ENCODE measurements at places on chromosomes 7 and 10. TPM values are rescaled to one million over a fixed set of nuclear protein-coding genes. Genes with fewer than 3 reads are reported as not detected.

Gene C10orf53
- not detected for total RNA-seq

Gene OGA
- 58.9 TPM for total RNA-seq

Gene NUTM2D
- 2.1 TPM for total RNA-seq

Gene NT5C3A
- 36.6 TPM for total RNA-seq

Gene GPR22
- total RNA-seq, result not detected

Gene HILPDA
- total RNA-seq, result 14.8 TPM

Gene TMEM236
- 0.14 TPM for total RNA-seq
